Panc1 (cell line): ENCODE measurements at places on chromosomes 5 and 9.
A peak's percentile ranks its signal among the peaks of the same experiment; 100 is the strongest.

- H3K27ac ChIP-seq, result no peak overlapping the region
- H3K4me3 ChIP-seq, result no peak overlapping the region
- H3K4me1 ChIP-seq, result peaks cover 5% of the 10 kb centered on the region; the same call in 1 of the 2 replicates
- DNase-seq, result peak; percentile 42
These were observed 106.1 kb upstream of the CPEB4 start for GRCh38 chr5:173781816-173782670.

GRCh38 chr5:103801681-103802080 is 239.1 kb upstream of the NUDT12 start:
- no peak for DNase-seq
- no peaks in the 10 kb centered on the region for H3K36me3 ChIP-seq
- no peak overlapping the region for H3K27ac ChIP-seq
- H3K4me1 ChIP-seq, result no peaks in the 10 kb centered on the region
- H3K4me3 ChIP-seq, result no peak overlapping the region

DNA sequence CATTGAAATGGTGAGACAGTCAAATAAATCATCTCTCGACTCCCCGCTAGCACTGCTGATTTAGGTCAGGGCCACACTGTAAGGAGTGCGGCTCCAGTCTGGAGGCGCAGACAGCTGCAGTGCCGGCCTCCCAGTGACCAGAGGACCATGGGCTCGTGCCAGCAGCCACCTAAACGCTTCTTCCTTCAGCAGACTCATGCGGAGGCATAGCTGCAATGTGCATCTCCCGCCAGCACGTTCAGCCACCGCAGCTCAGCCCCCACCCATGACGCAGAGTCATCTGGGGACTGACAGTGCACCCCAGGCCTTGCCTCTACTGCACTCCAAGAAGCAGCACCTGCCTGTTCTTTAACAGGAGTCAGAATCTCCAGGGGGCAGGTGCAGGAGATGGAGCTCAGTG is 13.6 kb upstream of the MAPK9 start:
- H3K4me1 ChIP-seq, result no peaks in the 10 kb centered on the region
- H3K27ac ChIP-seq, result no peak overlapping the region
- H3K36me3 ChIP-seq, result no peaks in the 10 kb centered on the region
- H3K4me3 ChIP-seq, result no peak overlapping the region
- no peaks in the 10 kb centered on the region for H3K27me3 ChIP-seq

- no peak overlapping the region for H3K27ac ChIP-seq
- H3K36me3 ChIP-seq, result no peaks in the 10 kb centered on the region
- H3K27me3 ChIP-seq, result no peaks in the 10 kb centered on the region
- H3K4me3 ChIP-seq, result no peak overlapping the region
These were observed 598.4 kb downstream of the ACTL7B start for GRCh38 chr9:108257382-108257781.

DNA sequence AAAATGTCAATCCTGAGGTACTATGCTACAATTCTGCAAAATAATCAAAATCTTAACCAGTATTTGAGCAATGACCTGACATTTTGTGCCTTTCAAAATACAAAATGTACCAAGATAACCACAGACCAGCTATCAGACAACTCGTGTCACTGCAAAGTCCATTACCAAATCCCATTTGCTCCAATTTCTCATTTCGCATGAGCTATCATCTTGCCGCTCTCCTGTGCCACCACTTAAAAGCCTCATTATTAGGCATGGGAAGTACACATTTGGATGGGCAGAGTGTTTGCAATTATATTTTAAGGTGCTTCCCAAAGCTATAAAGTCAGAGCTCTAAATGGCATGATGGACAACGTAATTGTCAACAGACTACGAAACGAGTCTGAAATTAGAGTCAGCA is 205.2 kb downstream of the AGTPBP1 start:
- H3K36me3 ChIP-seq, result no peaks in the 10 kb centered on the region
- DNase-seq, result no peak
- H3K27ac ChIP-seq, result no peak overlapping the region
- no peaks in the 10 kb centered on the region for H3K27me3 ChIP-seq
- H3K4me1 ChIP-seq, result no peaks in the 10 kb centered on the region

GRCh38 chr5:135942202-135942771 is 12.5 kb downstream of the LECT2 start:
- no peaks in the 10 kb centered on the region for H3K36me3 ChIP-seq
- DNase-seq, result no peak
- no peaks in the 10 kb centered on the region for H3K4me1 ChIP-seq
- H3K27ac ChIP-seq, result no peak overlapping the region
- H3K27me3 ChIP-seq, result no peaks in the 10 kb centered on the region
- no peak overlapping the region for H3K4me3 ChIP-seq

- no peak overlapping the region for H3K27ac ChIP-seq
- H3K4me3 ChIP-seq, result no peak overlapping the region
- no peaks in the 10 kb centered on the region for H3K4me1 ChIP-seq
- no peak for DNase-seq
- H3K27me3 ChIP-seq, result no peaks in the 10 kb centered on the region
These were observed 122.1 kb downstream of the WNK2 start for GRCh38 chr9:93306081-93306480.

DNA sequence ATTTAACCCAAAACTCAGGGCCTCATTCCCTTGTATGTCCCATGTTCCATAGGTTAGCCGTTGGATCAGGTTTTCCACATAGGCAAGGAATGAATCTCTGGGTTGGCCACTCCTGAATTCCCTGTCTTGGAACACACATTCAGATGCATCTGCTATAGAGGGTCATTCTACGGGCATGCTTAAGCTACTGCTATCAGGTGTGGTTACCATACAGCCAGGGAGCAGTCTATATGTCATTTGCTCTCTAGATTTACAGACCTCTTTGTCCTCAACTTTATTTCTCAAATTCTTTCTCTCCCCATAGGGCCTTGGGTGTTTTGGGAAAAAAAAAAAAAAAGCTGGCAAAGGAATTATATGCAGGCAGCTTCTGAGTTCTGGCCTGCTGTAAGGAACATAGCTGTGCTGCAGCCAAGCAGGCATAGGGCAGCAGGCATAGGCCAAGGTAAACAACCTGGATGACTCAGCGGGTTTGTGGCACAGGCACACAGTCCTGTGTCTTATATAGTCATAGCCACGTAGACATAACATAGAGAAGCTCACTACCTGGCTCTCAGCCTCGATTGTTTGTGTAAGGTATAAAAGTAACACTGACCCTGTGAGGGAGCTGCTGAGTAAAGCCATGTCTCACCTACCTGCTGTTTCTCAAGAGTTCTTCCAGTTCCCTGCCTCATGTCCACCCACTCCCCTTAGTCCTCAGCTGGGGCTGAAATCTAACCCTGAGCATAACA is 141.5 kb downstream of the OSTF1 start:
- H3K27me3 ChIP-seq, result no peaks in the 10 kb centered on the region
- no peaks in the 10 kb centered on the region for H3K36me3 ChIP-seq
- DNase-seq, result no peak
- no peak overlapping the region for H3K27ac ChIP-seq

DNA sequence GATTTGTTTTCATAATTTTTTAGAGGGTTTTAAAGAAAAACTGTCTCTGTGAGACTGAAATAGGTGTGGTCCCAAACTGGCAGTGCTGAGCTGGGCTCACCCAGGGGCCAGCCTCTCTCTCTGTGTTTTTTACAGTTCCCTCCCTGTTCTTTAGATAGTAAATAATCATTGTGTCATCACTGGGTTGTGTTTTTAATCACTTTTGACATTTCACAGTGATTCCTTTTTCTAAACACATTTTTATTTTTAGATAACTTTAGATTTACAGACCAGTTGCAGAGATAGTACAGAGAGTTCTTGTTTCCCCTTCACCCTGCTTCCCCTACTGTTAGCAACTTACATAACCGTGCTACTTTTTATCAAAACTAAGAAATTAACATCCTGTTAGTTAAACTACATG is 44.4 kb downstream of the MAP1B start:
- no peak overlapping the region for H3K27ac ChIP-seq
- no peak overlapping the region for H3K4me3 ChIP-seq
- no peaks in the 10 kb centered on the region for H3K4me1 ChIP-seq
- H3K27me3 ChIP-seq, result no peaks in the 10 kb centered on the region
- H3K36me3 ChIP-seq, result no peaks in the 10 kb centered on the region
- DNase-seq, result no peak

- H3K27ac ChIP-seq, result no peak overlapping the region
- no peak overlapping the region for H3K4me3 ChIP-seq
- no peaks in the 10 kb centered on the region for H3K4me1 ChIP-seq
- H3K27me3 ChIP-seq, result no peaks in the 10 kb centered on the region
- H3K36me3 ChIP-seq, result no peaks in the 10 kb centered on the region
- no peak for DNase-seq
These were observed 17.6 kb downstream of the FLT4 start for GRCh38 chr5:180631549-180632383.

DNA sequence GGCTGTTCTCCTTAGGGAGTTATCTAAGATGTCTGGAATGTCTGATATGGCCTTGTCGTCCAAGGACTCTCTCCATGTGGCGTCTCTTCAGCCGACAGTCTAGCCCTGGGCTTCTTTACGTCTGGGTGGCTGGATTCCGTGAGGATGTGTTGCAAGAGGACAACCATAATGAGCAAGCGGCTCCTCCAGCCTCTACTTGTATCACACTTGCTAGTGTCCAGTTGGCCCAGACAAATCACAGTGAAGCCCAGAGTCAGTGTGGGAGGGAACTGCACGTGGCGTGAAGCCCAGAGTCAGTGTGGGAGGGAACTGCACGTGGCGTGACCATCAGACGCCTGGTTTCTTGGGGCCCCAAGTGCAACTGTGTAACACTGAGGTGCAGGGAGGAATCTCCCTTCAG is 61.1 kb downstream of the COL23A1 start:
- no peaks in the 10 kb centered on the region for H3K36me3 ChIP-seq
- H3K4me3 ChIP-seq, result no peak overlapping the region
- peaks cover 6% of the 10 kb centered on the region for H3K4me1 ChIP-seq
- no peak overlapping the region for H3K27ac ChIP-seq
- no peaks in the 10 kb centered on the region for H3K27me3 ChIP-seq

DNA sequence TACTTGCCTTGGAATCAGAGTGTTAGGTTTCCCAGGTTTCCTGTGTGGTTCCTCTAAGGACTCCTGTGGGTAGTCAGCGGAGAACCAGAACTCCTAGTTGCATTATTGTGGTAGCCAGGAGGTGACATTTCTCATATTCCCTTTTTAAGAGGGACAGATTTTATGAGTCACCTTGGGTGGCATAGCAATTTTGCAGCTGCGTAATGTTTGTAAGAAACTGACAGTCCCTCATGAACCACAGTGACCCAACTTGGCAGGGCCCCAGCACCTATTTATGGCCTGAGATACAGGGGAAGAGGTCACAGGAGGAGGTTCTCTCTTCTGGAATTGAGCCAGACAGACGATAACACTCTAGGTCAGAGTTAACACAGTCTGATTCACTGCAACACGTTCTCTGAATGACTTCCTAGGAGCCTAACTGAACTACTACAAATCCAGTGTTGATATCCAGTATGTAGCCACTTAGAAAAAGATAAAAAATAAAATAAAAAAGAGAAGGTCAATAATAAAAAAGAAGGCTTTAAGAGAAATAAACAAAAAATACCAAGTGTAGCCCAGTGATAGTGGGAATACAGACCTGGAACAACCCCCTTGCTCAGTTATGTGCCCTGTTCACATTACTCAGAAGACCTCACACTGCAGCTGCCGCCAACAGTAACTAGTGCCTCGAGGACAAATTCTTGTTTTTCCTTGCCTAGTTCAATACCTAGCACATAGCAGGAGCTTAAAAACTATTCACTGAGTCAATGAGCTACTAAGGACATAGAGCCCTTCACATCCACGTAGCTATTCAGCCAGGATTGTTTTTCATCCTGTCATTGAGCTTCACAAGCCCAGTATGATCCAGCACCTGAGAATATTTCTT is 50.7 kb upstream of the VLDLR start:
- no peak for DNase-seq
- H3K4me3 ChIP-seq, result no peak overlapping the region
- H3K27ac ChIP-seq, result no peak overlapping the region
- no peaks in the 10 kb centered on the region for H3K4me1 ChIP-seq
- no peaks in the 10 kb centered on the region for H3K27me3 ChIP-seq

DNA sequence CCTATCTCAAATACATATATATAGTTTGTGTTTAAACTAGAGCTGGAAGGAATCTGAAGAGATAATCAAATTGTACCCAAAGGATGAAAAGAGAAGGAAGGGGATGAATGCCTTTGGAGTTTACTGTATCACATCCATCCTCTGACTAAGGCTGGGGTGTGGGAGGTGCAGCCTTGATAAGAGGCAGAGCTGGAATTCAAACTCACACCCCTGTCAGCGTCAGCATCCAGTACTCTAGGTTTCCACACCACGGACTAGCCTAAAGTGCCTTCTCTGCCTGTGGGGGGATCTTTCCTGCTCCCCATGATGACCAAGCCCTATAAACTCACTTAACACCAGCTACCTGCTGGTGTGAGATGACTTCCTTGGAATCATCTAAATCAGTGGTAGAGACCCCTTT is 48.1 kb downstream of the EPB41L4B start:
- H3K36me3 ChIP-seq, result no peaks in the 10 kb centered on the region
- no peak overlapping the region for H3K4me3 ChIP-seq
- no peaks in the 10 kb centered on the region for H3K27me3 ChIP-seq
- H3K4me1 ChIP-seq, result 0 out of 2 replicates have a peak, but pooled peaks cover 3% of the 10 kb centered on the region
- no peak overlapping the region for H3K27ac ChIP-seq

DNA sequence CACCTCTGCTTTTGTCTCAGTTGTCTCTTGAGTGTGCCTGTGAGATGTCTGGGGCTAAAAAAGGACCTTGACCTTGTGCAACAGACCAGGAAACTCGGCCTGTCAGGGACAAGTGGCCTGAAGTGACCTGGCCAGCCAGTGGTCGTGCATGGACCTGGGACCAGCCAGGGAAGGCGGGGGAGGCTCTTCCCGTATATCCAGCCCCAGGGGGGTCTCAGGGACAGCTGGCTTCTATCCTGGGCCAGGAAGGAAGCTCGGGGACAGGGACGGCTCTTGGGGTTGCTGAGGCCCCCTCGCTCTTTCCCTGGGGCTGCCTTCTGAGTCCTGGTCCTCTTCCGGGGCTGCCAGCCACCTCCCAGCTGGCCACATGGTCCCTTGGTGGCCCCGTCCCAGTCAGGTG is 3.2 kb upstream of the ADAMTSL2 start:
- DNase-seq, result no peak
- no peaks in the 10 kb centered on the region; the same call in 1 of the 2 replicates for H3K4me1 ChIP-seq
- H3K27me3 ChIP-seq, result no peaks in the 10 kb centered on the region
- H3K27ac ChIP-seq, result no peak overlapping the region
- H3K36me3 ChIP-seq, result no peaks in the 10 kb centered on the region

DNA sequence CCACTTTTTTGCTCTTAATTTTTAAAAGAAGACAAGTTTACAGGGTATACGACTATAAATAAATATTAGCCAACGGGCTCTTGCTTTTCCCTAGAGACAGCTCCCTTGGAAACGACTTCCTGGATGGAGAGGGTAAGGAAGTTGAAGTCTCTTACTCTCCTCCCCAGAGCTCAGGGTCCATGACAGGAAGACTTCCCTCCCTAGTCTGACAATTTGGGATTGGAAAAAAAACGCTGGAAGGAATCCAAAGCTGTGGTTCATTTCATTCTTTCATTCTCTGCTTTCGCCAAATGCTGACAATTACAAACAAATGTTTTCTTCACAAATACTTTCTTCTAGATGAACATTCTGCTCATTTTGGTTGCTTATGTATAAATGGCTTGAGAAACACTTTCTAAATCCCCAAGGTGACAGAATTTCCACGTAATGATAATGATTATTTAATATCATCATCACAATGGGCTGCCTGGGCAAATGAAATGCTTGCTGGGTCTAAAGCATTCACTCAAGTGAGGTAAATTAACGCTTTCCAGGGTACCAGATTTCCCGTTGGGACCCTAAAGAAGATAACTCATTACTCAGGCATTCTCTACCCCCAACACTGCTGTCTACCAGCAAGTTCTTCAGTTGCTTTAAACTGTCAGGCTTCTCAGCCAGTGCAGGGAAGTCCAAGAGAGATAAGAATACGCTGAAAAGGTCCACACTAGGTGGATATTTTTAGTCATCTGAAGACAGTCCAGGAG is 139.8 kb upstream of the SLC30A5 start:
- H3K27me3 ChIP-seq, result peaks cover 5% of the 10 kb centered on the region; the same call in 1 of the 2 replicates
- H3K36me3 ChIP-seq, result no peaks in the 10 kb centered on the region
- H3K4me3 ChIP-seq, result no peak overlapping the region
- H3K4me1 ChIP-seq, result no peaks in the 10 kb centered on the region
